ENCODE measurements at places on chromosomes 3 and 15.

DNA sequence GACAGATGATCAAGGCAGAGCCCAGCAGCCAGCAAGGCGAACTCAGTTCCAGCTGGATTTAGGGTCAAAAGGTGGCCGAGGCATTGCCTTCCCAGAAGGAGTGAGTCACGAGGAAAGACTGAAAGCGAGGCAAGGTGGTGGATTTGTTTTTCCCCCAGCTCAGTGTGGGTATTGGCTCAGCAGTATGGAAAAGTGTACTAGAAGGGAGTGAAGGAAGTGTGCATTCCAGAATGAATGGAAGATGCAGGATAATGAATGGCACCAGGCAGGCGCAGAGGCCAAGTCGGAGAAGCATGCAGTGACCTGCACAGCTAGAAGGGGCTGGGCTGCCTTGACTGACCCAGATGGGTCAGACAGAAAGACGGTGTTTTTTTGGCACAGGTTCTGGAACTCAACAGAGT, 46.3 kb downstream of the FOXP1 start:
- peak; percentile 94 for DNase-seq

GRCh38 chr15:40767838-40768500, 1.8 kb upstream of the C15orf62 start:
- no peak for DNase-seq

DNA sequence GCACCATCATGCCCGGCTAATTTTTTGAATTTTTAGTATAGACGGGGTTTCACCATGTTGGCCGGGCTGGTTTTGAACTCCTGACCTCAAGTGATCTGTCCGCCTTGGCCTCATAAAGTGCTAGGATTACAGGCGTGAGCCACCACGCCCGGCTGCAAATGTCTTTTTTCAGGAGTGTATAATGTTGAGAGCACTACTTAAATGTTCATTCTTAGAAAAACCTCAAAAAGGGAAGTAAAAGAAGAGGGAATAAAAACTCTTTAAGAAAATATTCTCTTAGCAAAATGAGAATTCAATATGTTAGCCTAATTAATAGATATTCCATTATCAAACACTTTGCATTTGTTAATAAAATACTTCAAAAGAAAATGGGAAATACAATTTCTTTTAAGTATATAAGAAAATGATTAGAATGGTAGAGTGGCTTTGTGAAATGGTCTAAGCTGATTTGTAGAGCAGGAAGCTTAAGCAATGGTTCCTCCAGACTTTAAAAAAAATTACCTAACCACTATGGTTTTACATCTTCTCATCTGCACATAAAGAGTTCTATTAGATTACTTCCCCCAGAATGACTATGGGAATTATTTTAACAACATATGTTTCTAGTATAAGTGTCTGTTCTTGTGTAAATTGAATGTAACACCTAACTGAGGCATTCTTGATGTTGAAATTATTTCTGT, 226.7 kb upstream of the ALCAM start:
- no peak for DNase-seq

DNA sequence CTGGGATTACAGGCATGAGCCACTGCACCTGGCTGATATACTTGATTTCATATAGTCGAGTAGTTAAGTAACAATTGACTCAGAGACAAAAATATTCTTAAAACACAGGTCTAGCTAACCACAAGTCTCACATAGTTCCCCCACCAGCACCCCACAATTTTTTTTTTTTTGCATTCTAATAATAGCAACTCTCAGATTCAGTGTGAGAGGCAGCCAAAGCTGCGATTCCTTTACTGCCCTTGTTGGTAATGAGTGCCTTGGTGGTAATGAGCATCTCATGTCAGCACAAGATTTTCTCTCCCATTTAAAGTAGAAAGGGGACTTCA, 72.5 kb downstream of the WWTR1 start:
- DNase-seq: no peak

DNA sequence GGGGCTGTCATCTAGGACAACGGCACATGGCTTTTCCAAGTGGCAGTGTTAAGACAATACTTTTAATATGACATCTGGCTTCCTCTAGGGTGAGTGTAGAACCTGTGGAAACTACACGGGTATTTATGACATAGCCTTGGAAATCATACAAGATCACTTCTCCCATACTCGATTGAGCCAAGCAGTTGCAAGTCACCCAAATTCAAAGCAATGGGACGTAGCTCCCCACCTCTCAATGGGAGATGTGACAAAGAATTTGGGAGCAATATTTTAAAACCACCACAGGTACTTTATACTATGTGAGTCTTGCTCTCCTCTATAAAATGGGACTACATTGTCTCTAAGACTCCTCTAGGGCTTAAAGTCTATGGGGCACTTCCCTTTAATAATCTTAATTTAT, 93.5 kb downstream of the TGFBR2 start:
- no peak for DNase-seq

- DNase-seq: no peak
Observed at GRCh38 chr3:148093753-148094152, 604.0 kb upstream of the AGTR1 start.

- DNase-seq: no peak
Observed at GRCh38 chr3:139491966-139492365, 15.7 kb upstream of the RBP2 start.

- no peak for DNase-seq
Observed at GRCh38 chr3:102741105-102741504, 306.3 kb downstream of the ZPLD1 start.

DNA sequence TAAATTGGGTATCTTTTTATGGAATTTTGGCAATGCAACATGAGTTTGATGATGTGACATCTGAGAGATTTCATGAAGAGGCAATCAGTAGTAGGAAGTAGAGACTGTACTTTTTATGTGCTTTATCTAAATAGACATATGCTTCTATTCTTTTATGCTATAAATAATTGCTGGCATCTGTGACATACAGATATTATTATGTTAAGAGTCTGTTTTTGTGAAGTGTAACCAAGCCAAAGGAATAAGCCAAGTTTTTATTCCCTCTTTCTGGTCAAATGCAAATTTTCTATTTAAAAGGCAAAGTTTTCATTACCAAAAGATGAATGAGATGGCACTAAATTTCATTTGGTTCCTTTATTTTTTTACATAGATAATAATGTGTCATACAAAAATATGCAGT, 32.4 kb downstream of the PYDC2 start:
- no peak for DNase-seq

- no peak for DNase-seq
Observed at GRCh38 chr3:188542196-188542595, 388.2 kb downstream of the LPP start.

GRCh38 chr15:90103701-90104329, 1.5 kb upstream of the IDH2 start:
- no peak for DNase-seq

Measured in cardiac fibroblast (primary cell).